ENCODE measurements at places on chromosomes 3 and 15. TPM values are rescaled to one million over a fixed set of nuclear protein-coding genes. Genes with fewer than 3 reads are reported as not detected.

GOLGA6L7 gene
- not detected for total RNA-seq

OR5K2 gene
- total RNA-seq: not detected

SLCO2A1 gene
- 0.38 TPM for total RNA-seq

CAND2 gene
- 0.27 TPM for total RNA-seq

AGBL1 gene
- total RNA-seq: not detected

NISCH gene
- total RNA-seq: 12.2 TPM

CD200R1 gene
- total RNA-seq: 0.07 TPM

LRRC28 gene
- 14.6 TPM for total RNA-seq

POTEB gene
- not detected for total RNA-seq

CPLX3 gene
- not detected for total RNA-seq

MORC1 gene
- 0.02 TPM for total RNA-seq

TUSC7 gene
- not detected for total RNA-seq
